Inflammatory macrophage treated with lipopolysaccharide for 1 hour (primary cell): ENCODE measurements at places on chromosomes 6 and 20.

DNA sequence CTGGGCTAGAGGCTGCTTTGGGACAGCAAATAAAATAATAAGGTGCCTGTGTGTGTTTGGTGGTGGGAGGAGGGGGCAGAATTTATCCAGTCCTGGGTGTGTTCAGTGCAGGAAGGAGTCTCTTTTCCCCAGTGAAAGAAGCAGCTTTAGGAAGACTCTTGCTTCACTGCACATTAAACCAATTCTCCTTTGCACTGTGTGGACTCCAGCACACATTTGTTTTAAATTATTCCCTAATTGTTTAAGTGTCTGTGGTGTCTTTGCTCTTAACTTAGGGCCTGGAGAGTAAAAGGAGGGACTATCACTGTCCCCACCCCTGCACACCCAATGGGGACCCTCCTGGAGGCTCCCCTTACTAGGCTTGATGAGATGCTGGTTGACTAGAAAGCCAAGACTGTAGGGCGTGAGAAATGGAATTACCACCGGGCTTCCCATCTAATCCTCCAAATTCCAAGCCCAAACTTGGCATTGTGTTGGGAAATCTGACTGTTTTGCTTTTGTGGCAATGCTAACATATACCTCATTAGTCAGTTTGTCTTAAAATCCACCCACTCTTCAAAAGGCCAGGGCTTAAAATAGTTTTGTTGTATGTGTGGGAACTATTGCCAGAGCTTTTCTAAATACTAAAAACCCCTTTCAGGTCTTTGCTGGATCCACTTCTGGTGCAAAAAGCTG is 13.5 kb upstream of the DAAM2 start:
- no peak for DNase-seq

DNA sequence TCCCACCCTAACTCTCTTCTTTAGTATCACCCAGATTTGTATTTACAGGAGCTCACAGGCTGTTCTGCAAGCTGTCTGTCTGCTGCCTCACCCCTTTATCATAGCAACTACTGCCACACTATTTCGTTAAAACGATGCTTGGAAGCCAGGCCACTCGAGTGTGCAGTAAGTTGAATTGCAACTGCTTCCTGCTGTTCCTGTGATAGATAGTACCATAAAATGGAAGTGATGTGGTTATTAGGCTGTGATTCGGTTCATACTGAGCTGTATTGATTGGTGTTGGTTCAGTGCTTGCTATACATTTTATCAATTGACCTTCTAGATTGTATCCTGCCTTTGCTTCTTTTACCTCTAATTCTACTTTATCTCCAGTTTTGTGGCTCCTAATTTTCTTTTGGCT is 325.4 kb downstream of the RNF144B start:
- DNase-seq: no peak

- no peak for DNase-seq
Measured at GRCh38 chr6:152697634-152698033, at the start of gene MYCT1. MYCT1 (plus strand) TSS chr6:152697897; CDS start chr6:152697903, 6 bp downstream.

- DNase-seq: no peak
Measured at GRCh38 chr6:36916126-36916525, 30.4 kb downstream of the C6orf89 start.

- DNase-seq: peak; percentile 48
Measured at GRCh38 chr6:24749297-24749696, 25.4 kb upstream of the GMNN start.

DNA sequence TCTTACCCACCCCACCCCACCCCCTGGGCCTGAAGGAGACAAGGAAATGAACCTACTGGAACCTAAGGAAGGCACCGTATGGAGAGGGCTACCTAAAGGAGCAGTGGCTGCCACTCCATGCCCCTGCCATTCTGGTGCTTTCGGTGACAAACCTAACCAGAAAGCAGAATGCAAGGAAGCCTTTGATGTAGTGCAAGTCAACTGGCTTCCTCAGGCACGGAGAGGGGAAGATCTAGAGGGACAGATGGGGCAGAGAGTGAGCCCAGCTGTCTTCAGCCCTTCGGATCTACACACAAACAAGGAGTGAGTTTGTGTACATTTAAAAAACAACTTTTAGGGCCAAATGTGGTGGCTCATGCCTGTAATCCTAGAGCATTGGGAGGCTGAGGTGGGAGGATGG is 39.5 kb downstream of the PPP1R16B start:
- DNase-seq: no peak
